Activated B cell treated with CpG ODN at 0.5 μM for 24 hours (primary cell): ENCODE measurements at places on chromosomes 6 and 20. TPM values are rescaled to one million over a fixed set of nuclear protein-coding genes. Genes with fewer than 3 reads are reported as not detected.

GRCh38 chr6:169965239-169965638, 213.8 kb downstream of the ERMARD start:
- no peak overlapping the region for H3K4me3 ChIP-seq
- peaks cover 10% of the 10 kb centered on the region for H3K27me3 ChIP-seq
- no peaks in the 10 kb centered on the region for H3K36me3 ChIP-seq
- DNase-seq, result no peak

DNA sequence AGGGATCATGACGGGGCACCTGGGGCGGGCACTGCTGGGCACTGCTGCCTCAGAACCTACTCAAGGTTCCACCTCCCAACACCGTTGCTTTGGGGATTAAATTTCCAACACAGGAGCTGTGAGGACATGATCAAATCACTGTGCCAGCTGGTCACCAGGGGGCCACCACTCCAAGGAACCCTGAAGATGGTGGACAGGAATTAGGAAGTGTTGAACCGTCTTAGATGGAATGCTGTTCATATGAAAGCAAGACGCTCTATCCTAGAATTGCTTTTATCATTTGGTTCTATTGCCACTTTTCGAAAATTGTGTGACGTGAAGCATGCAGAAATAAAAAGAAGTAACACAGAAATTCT, 140.3 kb downstream of the DLL1 start:
- no peak overlapping the region for H3K27ac ChIP-seq
- no peak overlapping the region for H3K4me3 ChIP-seq
- no peaks in the 10 kb centered on the region for H3K36me3 ChIP-seq
- H3K4me1 ChIP-seq, result peaks cover 14% of the 10 kb centered on the region

The SSTR4 gene
- not detected in 2 replicates for total RNA-seq

GRCh38 chr6:45922728-45923351, 92.8 kb downstream of the CLIC5 start:
- H3K36me3 ChIP-seq, result no peaks in the 10 kb centered on the region
- peaks cover 7% of the 10 kb centered on the region for H3K27me3 ChIP-seq
- DNase-seq, result peak; percentile 26
- H3K27ac ChIP-seq, result no peak overlapping the region

- H3K27me3 ChIP-seq, result peaks cover 2% of the 10 kb centered on the region
- H3K4me1 ChIP-seq, result no peaks in the 10 kb centered on the region
- H3K36me3 ChIP-seq, result no peaks in the 10 kb centered on the region
- H3K4me3 ChIP-seq, result no peak overlapping the region
Measured at GRCh38 chr20:57526087-57526884, 1.3 kb upstream of the CTCFL start.

The SIRPB2 gene
- not detected in 2 replicates for total RNA-seq

DNA sequence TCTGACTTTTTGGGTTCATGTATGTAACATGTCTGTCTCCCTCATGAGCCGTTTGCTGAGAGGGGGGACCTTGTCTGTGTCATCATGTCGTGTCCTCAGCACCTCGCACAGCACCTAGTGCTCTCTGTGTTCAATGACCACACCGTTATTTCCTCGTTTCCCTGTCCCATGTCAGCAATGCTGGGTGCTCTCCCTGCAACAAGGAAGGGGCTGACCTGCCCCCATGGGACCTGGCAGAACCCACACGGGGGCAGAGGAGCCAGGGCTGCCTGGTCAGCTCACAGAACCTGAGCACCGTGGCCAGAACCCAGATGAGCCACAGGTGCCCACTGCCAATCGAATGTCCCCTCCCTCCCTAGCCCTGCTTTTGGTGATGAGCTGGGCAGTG, 7.3 kb downstream of the ADA start:
- DNase-seq, result no peak
- no peak overlapping the region for H3K4me3 ChIP-seq
- H3K36me3 ChIP-seq, result peaks cover 10% of the 10 kb centered on the region
- H3K27ac ChIP-seq, result peak overlapping the region; percentile 65
- no peaks in the 10 kb centered on the region for H3K27me3 ChIP-seq
- peaks cover 87% of the 10 kb centered on the region for H3K4me1 ChIP-seq

The DSP gene
- 0.02 TPM in 2 replicates for total RNA-seq

The KLC4 gene
- 17.0 and 19.8 TPM in 2 replicates for total RNA-seq

DNA sequence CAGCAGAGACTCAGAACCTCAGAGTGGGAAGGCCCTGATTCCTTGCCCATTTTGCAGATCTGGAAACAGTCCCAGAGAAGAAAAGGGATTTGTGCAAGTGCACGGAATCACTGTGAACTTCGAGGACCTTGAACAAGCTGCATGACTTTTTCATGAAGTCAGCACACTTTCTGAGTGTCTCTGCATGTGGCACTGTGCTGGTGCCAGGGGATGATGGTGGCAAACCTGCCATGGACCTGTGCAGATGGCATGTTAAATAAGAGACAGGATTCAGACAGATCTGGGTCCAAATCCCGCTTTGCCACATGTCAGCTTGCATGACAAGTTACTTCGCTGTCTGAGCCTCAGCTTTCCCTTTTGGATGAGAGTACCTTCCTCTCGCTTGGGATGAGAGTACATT, 26.8 kb downstream of the ZNF831 start:
- H3K27ac ChIP-seq, result no peak overlapping the region
- no peak for DNase-seq
- no peaks in the 10 kb centered on the region for H3K36me3 ChIP-seq
- H3K4me3 ChIP-seq, result no peak overlapping the region
- no peaks in the 10 kb centered on the region for H3K27me3 ChIP-seq
- H3K4me1 ChIP-seq, result peaks cover 3% of the 10 kb centered on the region

DNA sequence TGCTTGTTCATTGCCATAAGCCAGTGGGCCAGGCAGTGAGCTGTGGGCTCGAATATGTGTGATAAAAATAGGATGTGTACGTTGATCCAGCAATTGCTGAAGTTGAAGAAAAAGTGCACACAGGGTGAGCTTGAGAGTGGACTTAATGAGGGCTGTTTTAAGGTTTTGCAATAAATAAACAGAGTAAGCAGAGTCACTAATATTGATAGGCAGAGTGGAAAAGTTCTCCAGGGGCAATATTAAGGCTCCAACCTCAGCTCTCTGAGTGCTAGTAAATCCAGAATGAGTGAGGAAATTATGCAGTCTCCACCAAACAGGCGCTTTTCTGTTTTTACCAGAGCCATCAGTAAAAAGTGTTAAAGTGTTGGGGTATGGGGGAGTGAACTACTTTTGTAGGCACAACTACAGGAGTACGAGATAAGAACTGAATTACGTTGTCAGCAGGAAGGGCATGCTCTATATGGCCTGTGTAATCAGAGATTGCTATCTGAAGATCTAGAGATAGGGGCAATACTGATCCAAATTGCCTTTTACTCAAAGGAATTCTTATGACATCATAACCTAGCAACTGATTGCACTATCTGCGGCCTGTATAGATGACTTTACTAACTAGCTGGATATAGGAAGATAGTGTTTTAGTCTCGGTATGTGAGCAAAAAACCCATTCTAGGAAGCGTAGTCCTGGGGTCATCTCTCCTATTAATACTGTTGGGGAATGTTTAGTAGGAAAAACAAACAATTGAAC, 7.6 kb upstream of the TBC1D20 start:
- H3K27me3 ChIP-seq, result peaks cover 3% of the 10 kb centered on the region
- no peak for DNase-seq
- H3K36me3 ChIP-seq, result no peaks in the 10 kb centered on the region
- H3K4me3 ChIP-seq, result no peak overlapping the region
- H3K27ac ChIP-seq, result no peak overlapping the region
- peaks cover 12% of the 10 kb centered on the region for H3K4me1 ChIP-seq
